NCI-H1694 treated with DMSO at 0.1 percent for 48 hours (cell line): ENCODE measurements at places on chromosomes 7 and 10.

DNA sequence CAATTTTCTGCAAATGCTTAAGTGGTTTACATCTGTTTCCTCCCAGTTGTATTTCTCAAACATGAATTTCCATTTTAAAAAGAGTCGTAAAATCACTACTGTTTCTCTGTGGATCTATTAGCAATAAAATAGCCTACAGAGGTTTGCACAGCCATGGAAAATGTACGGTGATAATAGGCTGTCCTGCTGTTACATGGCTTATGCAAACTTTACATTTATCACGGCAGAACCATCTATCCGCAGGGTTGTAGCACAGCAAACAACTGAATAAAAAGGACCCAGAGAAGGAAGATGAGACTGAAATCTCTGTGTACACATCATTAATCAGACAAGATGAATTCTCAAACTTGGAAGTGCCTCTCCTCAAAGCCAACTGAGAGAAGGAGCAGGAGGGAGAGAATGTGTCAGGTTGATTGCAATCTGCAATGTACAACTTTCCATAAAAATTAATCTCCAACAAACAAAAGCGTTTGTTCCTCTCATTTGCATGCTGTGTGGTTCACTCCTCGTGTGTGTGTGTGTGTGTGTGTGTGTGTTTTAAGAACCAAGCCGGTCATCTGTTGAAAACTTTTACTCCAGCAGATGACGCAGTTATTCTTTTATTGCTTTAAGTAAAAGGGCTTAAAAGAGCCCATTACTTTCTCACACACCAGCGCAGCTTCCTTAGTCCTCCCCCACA lies 279.3 kb downstream of the SKAP2 start:
- no peak for DNase-seq

DNA sequence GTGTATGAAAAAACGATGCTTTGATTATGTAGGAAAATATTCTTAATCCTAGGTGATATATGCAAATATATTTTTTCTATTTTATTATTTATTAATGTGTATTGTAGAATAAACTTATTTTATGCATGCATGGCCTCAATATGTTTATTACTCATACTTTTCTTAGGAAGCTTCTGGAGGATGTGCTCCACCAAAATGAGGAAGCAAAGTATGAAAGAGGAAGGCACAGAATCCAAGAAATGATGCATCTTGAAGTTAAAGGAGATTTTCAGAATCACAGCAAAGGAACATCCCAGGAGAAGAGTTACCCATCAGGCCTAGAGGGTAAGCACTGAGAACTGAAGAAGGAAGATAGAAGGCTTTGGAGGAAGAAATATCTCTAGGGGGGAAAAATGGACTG lies 35.0 kb upstream of the MRPS16 start:
- DNase-seq: no peak

DNA sequence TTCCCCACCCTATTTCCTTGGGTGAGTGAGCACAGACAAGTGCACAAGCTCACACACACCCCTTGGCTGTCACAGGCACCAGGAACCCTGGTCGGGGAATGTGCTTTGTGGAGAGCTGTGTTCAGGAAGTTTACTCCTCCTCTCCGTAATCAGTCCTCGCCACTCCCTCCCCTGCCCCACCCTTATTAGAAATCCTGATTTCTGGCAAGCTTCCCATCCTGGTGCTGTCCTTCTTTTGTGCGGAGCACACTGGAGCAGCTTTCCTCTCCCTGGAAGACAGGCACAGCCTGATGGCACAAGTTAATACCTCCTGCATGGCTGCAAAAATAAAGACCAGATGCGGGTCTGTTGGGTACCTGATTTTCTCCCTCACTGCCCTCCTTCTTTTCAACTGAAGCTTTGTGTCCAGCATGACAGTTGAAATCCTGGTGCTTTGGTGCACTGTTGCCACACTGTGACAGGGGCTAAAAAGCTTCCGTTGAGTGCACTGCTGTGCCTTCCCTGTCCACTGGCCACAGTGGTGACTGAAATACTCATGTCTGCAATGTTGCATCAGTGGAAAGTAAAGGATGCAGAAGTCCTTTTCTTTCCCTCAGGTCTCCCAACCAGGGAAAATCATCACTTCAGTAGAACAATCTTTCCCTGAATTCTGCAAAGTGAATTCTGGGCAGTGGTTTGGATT lies 55.0 kb downstream of the LRRC4 start:
- peak; percentile 56 for DNase-seq

- no peak for DNase-seq
These were observed 35.3 kb downstream of the LRRC72 start for GRCh38 chr7:16561943-16562342.

DNA sequence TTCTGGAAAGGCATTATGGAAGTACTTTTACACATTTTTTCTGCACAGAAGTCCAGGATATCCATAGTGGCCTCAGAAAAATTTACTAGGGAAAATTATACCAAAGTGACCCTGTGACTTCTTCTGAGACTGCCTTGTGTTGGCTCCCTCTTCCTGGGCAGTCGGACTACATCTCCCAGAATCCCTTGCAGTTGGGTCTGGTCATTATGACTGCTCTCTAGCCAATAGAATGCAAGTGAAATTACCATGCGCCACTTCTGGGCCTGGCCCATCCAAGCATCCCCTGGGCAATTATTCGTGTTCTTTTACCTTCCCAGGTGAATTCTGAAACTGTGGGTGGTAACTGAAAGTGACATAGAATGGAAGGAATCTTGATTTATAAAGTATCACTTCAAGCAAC lies 430.9 kb downstream of the ACTR3B start:
- no peak for DNase-seq
